ENCODE measurements at places on chromosomes 3 and 15.

- peak; percentile 77 for DNase-seq
Observed at GRCh38 chr3:189132231-189132671, 39.5 kb upstream of the TPRG1 start.

DNA sequence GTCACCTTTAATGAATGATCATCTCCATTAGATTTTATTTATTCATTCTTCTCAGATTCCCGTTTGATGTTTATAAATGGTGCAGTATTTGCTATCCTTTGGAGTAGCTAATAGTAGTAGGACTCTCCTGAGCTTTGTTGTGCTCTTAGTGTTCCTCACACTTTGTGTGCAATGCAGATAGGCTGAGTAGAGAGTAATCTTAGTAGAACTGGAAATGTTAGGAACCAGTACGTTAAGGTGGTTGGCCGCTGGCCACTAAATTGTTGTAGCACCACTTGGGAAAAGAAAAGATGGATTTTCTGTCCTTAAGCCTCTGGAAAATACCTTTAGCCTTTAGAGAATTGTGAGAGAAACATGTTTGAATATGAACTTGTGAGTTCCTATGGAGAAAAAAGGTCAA is 19.9 kb upstream of the EBLN2 start:
- no peak for DNase-seq

- peak; percentile 22 for DNase-seq
Observed at GRCh38 chr3:194577986-194578905, 55.0 kb downstream of the TMEM44 start.

DNA sequence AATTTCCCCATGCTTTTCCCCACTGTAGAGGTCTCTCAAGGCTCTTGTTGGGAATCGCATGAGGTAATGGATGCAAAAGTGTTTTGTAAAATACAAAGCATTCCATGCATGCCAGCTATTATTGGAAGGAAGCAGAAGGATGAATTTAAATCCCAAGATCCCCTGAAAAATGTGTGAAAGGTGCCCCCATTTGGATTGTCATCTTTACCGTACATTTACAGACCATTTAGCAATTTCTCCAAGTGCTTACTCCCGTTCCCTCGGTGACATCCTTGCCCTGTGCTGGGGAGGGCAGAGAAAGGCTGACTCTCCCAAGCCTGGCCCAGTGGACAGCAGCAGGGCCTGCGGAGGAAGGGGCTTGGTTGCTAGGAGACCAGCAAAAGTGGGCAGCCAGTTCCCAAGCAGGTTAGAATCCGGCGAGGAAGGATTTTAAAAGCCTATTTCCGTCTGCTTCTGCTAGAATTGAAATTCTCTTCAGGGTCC is 31.1 kb upstream of the NEO1 start:
- DNase-seq, result no peak

DNA sequence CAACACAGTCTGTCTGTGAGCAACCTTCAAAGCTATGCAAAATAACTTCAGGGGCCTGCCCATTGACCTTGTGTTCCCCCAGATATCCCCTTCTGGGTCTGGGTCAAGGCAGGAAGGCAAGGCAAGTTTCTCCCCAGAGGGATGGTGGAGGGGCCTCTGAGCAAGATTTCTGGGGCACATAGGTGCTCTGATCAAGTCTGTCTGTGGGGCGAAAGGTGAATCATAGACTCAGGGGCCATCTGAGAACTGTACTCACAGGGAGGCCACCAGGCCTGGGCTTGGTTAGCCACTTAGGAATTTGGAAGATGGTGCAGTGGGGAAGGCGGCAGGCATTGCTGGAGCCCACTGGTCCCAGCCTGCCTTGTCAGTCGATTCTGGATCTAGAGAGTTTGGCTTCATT is 92.4 kb downstream of the MINAR1 start:
- DNase-seq, result no peak

DNA sequence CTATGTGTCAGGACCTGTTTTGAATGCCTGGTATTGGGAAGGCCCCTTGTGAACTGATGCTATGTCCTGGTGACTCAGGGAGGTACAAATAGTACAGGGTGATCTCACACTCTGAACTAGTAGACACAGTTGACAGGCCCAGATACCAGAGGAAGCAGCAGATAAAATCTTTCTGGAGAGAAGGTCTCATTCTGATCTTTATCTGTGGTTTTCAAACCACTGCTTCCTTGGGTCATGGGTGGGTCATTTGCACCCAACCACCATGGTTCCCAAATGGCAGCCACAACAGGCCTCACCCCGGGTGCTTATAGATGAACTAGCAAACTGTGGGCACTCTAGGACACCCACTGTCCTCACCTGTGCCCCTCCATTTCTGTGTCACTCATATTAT is 43.4 kb downstream of the PXYLP1 start:
- DNase-seq, result no peak

- peak; percentile 3 for DNase-seq
Observed at GRCh38 chr15:34241376-34242330, 16.8 kb downstream of the EMC4 start.

GRCh38 chr3:144031938-144032337 is 60.3 kb downstream of the DIPK2A start:
- DNase-seq, result no peak

DNA sequence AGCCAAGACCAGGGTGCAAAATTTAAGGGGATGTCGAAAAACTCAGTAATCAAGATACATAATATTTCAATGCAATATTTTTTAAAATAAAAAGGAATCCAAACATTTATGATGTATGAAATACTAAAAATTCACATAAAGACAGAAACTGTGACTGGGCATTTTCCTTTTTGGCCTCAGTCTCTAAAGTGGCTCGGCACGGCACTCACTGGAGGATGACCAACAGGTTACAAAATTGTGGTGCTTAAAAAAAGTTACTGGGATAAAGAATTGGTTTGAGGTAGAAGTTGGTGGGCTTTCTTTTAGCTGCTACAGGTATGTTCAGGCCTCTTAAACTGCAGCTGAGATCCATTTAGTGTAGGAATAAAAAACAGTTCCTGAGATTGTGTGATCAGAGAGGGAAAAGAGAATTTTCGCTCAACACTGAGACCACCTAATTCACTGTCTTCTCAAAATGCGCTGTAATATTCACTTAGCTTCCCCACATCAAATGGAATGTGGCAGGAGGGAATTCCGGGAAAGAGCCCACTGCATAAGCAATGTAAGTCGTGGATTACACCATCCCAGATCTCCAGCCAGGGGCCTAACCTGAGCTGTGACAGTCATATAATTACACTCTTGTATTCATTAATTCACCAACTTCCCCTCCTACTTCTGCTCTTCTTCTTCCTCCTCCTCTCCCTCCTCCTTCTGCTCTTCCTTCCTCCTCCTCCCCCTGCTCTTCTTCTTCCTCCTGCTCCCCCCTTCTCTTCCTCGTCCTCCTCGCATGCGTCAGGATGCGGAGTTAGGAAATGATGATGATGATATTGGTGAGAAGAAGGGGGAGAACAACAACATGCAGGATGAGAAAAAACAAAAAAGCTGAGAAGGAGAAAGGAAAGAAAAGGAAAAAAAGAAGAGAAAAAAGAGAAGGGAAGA is 45.9 kb downstream of the HES1 start:
- DNase-seq, result no peak

GRCh38 chr3:58167431-58168351 is 43.1 kb downstream of the DNASE1L3 start:
- DNase-seq, result peak; percentile 17

Measured in stimulated activated naive CD4-positive, alpha-beta T cell treated with Interleukin-2 at 50 U/mL for 16 hours (primary cell).